Stimulated activated CD8-positive, alpha-beta memory T cell treated with anti-CD3 and anti-CD28 coated beads, Interleukin-2, amount 100 ng/mL, for 1 hour (primary cell): ENCODE measurements at places on chromosomes 16 and 17.

- no peak for DNase-seq
These were observed 856 bp downstream of the DNAJA2 start for GRCh38 chr16:46972429-46973206.

GRCh38 chr17:57888311-57889216 is 38.7 kb upstream of the MRPS23 start:
- no peak for DNase-seq

DNA sequence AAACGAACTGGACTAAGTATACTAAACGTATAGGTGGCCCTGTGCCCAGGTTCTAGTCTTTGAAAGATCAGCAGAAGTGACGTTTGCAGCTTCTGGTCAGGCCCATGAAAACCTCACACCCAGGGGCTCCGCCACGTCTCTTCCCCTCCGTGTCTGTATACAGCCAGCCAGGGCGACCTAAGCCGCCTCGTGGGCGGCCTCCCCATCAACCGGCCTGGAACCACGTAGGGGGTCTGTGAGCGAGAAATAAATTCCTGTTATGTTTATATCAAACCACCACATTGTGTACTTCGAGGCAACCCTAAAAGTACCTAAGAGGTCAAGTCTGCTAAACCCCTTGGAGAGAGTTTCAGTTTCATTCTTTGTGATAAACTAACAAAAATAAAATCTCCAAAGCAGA is 6.8 kb downstream of the TK1 start:
- DNase-seq = no peak

GRCh38 chr17:74999523-74999922 is 12.1 kb downstream of the CDR2L start:
- no peak for DNase-seq

- DNase-seq = no peak
These were observed 116.3 kb downstream of the USP22 start for GRCh38 chr17:20926532-20926931.

- DNase-seq = no peak
These were observed 14.8 kb downstream of the CPD start for GRCh38 chr17:30393491-30393890.

DNA sequence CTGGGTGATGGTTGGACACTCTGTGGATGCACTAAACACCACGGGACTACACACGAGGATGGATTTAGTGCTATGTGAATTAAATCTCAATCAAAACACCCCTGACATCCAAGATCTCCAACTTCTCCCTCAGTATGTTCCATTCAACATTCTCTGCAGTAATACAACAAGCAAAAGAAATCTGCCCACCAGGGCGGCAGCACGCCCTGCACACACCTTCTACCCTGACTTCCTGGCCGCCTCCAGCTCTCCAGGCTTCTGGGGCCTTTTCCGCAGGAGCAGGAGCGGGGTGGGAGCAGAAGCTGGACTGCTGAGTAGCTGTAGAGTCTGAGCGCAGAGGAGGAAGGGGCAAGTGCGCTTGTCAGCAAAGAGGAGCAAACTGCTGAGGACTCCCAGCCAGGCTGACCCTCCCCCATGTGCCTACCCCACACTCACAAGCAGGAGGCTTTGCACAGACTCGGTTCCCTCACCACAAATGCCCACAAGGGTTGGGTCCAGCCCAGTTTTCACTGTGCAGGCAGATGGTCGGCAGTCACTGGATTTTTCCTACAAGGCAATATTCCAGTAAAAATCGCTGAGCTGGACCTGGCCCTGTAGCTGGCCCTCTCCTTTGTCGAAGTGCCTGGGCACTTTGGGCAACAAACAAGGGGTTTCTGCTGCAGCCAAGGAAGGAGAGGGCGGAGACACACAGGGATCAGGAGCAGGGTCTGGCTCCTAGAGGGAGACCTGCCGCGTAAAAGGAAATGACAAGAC is 22.8 kb downstream of the ZDHHC7 start:
- no peak for DNase-seq

DNA sequence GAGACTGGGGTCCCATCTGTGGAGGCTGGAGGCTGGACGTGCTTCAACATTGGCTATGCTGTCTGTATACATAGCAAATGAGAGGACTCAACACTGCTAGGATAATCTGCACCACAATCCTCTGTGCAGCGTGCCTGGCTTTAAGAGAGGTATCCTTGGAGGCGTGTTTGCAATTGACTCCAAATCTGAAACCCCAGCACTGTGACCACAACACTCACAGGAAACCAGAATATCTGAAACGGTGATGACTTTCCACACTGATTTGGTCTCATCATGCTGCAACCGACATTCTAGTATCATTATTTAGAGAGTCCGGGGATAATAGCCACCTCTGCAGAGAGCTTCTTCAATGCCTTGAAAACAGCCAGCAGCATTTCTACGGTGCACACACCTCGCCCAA is 35.1 kb downstream of the TLE7 start:
- no peak for DNase-seq

- DNase-seq = no peak
These were observed 6.0 kb upstream of the MAPT start for GRCh38 chr17:45888392-45888791.
